Kidney epithelial cell (primary cell): ENCODE measurements at places on chromosomes 16 and 17.

DNA sequence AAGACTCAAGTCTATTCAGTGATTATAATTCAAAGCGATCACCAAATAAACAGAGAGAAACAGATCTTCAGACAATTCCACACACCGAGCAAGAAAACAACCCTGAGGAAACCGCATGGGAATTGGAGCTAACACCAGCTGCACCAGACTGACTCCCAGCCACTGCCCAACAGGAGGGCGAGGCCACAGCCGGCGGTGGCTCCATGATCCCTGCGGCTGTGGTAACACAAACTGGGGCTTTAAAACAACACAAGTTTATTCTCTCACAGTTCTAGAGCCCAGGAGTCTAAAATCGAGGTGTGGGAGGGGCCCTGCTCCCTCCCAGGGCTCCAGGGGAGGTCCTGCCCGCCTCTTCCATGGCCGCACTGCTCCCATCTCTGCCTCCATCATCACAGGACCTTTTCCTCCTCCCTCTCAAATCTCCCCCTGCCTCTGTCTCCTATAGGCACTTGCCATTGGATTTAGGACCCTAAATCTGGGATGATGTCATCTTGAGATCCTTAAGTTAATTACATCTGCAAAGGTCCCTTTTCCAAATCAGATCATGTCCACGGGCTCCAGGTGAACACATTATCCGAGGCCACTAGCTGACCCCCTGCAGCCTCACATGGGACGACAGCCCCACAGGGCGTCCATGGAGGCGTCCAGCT lies 9.7 kb upstream of the HEXD start:
- no peak for DNase-seq

DNA sequence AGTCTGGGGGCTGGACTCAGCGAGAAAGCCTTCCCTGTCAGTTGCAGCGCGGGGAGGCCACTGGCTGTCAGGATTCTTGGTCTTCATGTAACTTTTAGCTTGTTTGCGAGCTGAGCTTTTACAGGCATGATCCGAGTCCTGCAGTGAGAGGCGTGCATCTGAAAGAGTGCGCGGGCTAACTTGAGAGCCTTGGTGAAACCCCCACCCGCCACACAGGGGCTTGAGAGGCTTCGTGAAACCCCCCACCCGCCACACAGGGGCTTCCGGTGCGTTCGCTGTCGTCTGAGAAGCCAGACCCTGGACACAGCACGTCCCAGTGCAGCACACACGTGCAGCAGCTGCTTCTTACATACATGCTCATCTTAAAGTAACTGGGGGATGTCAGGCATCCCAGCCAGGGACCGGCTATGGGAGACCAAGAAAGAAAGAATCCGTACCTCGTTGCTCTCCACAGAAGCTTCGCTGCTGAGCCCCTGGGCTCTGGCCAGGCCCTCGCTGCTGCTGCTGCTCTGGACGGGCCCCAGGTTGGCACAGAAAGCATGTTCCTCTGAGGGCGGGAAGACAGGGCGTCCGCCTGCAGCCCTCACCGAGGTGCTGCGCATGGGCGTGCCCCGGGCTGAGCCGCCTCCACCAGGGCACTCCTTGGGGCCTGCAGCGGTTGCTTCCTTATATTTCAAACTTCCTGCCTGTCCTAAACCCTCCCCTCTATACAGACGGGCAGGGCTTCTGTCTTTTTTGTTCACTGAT lies 7.8 kb downstream of the NUDT16L1 start:
- DNase-seq: no peak

- no peak for DNase-seq
Observed at GRCh38 chr16:25260416-25260815, 2.8 kb upstream of the ZKSCAN2 start.

- peak; percentile 58 for DNase-seq
Observed at GRCh38 chr17:63984651-63985386, 12.1 kb upstream of the SCN4A start.

DNA sequence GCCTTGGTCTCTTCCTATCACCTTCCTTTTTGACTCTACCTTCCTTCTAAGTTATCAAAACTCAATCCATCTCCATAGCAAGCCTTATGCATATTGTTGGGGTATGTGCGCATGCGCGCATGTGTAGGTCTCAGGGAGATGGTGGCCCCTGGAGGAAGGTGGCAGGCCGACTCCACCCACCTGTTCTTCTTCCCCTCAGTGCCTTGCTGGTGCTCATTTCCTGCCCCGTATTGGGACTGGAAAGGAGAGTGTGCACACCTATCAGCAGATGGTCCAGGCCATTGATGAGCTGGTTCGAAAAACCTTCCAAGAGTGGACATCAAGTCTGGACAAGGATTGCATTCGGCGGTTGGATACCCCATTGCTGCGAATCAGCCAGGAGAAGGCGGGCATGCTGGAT lies 25.2 kb downstream of the DNAH2 start:
- DNase-seq: no peak
